Activated CD4-positive, alpha-beta T cell treated with anti-CD3 and anti-CD28 coated beads for 4 hours (primary cell): ENCODE measurements at places on chromosomes 5 and 9.
A peak's percentile ranks its signal among the peaks of the same experiment; 100 is the strongest.

- no peak for DNase-seq
These were observed 966.5 kb upstream of the DMAC1 start for GRCh38 chr9:8766096-8766495.

DNA sequence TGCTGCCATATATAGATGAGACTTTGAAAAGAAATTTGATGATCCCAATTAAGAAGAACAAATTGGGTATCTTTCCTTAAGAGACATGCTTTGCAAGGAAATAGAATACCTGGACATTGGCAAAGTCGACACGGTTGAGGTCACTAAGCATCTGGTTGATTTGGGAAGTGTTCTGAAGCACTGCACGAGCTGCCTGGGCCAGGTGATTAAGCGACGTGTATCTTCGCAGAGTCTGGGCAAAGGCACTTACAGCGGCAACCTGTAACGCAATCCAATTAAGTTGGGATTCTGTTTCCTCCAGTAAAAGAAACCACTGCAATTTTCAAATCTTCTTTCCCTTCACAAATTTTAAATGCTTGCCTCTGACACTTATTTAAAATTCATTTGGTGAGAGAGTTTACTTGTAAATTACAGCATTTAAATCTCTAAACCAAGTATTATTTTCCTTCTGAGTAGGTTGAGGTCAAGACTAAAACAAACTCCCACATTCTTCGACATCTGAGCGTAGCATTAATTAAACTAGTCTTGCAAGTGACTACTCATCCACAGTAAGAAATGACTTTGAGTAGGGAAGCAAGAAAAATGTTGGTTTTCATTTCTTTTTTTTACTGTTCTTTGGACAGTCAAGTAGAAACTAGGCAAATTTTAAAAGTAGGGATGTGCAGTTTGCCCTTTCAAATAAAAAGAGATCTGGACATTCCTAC, 262.8 kb downstream of the RFX3 start:
- DNase-seq, result no peak

- DNase-seq, result no peak
These were observed 5.2 kb downstream of the ANKDD1B start for GRCh38 chr5:75616371-75616881.

DNA sequence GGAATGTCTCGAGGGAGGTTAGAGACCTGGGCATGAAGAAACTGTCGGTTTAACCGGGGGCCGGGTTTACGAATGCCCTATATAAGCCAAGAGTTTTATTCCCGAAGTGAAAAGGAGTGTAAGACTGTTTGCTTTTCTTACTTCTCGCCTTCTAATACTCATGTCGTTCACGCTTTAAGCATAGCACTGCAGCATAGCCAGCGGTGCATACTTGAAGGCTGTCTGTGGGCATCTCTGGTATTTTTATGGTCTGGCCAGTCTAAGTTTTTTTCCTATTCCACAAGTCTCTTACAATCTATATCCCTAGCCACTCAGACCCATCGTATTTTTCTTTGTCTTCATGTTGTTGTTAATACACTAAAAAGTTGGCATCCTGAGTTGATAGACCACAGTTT, 1.2 kb downstream of the UHRF2 start:
- no peak for DNase-seq

- DNase-seq, result no peak
These were observed 214.6 kb upstream of the C9orf72 start for GRCh38 chr9:27787891-27788290.

DNA sequence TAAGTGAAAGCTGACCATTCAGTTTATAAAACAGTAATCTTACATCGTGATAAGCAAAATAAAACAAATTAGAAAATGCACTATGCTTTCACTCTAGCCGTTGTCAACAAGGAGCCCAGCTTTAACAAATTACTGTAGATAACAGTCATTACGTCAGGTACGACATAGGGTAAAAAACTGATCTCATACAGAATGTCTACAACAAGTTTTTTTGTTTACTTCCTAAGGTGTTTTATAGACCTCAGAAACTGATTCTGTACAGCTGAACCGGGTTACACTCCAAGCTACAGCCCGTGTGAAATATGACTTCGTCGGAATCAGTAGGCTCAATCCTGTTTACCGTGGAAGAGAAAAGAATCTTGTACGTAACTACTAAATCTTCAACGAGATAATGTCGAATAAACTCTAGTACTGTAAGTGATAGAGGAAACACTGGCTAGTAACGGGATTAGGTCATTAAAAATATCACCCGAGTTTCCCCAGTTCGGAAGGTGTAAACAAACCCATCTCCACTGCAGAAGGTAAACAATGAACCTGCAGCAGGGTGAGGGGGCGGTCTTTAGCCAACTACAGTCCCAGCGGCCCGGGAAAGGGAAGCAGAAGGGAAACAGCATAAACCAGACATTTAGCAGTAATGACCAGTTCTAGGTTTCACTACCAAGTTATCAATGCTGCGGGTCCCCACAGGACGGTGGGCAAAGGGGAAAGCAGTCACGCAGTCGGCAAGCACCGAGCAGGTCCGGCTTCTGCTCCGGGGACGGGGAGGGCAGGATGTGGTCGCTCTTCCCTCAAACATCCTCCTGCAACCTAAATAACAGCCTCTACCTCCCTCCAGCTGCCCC, 1.1 kb downstream of the RICTOR start:
- DNase-seq, result peak; percentile 45

- peak; percentile 82 for DNase-seq
These were observed 7.9 kb downstream of the AK1 start for GRCh38 chr9:127869310-127870152.

- no peak for DNase-seq
These were observed 2.9 kb upstream of the LPCAT1 start for GRCh38 chr5:1526681-1527131.

- DNase-seq, result no peak
These were observed 1.9 kb downstream of the DIPK1B start for GRCh38 chr9:136714096-136714892.

GRCh38 chr5:108078882-108079281, 303.0 kb downstream of the FBXL17 start:
- DNase-seq, result no peak

DNA sequence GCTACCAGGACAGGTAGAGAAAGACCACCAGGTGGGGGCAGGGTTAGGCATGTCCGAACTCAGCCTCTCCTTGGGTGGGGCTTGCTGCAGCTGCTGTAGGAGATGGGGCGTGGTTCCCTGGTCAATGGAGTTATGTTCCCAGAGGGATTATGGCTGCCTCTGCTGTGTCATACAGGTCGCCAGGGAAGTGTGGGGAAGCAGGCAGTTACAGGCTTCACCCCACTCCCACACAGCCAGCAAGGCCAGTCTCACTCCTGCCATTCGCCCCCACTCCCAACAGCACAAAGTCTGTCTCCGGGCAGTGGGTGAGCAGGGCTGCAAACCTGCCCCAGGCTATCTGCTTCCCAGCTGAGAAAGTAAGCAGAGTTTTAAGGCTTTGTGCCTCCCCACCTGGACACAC, 20.0 kb upstream of the CEP72 start:
- DNase-seq, result no peak

GRCh38 chr9:89008055-89008743, 16.9 kb downstream of the S1PR3 start:
- DNase-seq, result no peak

DNA sequence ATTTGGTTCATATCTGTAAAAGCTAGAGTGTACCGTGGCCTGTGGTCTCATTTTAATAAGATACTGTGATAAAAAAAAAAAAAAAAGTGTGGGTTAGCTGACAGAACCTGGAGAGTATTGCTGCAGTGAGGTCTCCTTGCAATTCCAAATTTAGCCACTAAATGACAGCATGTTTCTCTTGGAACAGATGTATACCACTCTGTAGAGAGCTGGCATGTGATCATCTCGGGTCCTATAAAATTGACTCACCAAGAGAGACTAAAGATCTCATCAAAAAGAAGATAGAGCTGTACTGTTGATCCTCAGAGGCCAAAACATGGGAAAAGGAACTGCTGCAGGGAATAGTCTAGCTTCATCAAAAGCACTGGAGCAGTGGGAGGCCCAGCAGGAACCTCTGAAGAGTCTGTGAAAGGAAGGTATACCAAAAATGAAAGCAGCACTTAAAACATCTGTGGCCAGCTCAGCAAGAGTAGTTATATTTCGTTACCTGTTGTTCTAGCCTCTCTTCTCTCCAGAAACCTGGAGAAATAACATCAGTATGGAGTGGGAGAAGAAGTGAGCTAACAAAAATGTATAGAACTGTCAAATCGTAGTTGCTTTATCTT, 826.8 kb downstream of the EFNA5 start:
- DNase-seq, result no peak

- no peak for DNase-seq
These were observed 230.5 kb downstream of the MAST4 start for GRCh38 chr5:66826696-66827095.

DNA sequence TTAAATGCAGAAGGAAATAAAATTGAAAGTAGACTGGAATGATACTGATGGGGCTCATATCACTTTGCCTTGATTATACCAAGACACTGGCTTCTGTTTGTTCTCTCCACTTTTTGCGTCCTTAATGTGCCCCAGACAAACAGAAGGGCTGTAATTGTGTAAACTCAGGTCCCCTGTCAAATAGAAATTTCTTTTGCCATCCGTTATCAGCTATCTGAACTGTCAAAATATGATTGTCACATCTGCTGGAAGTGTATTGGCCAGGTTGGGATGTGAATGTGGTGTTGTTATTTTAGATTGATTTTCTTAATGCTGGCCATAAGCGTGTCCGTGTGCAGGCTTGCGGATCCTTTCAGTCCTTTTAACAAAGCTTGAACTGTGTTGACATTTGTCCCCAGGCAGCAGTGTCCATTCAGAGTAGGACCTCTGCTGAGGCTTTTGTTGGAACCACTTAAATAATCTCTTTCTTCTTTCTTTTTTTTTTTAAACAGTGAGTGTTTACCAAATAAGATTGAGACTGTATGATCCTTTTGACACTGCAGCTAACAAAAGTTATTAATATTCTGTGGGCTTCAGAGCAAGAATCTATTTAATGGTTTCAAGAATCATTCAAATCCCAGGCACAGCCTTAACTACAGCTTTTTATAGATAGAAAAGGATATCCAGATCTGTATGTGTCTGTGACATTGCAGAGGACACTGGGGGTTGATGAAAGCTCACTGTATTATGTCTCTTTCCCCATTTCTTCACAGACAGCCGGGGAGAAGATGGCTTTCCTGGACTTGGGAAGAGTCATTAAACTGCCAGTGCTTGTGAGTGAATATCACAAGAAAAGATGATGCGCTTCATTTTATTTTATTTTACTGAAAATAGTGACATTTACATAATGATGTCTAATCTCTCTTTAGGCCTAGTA, 171.7 kb downstream of the ZNF608 start:
- DNase-seq, result no peak

GRCh38 chr9:9498846-9499245, 1114.0 kb downstream of the PTPRD start:
- DNase-seq, result no peak

- no peak for DNase-seq
These were observed 10.0 kb upstream of the FGF18 start for GRCh38 chr5:171409164-171410136.

GRCh38 chr9:36152741-36153438, 16.3 kb upstream of the CCIN start:
- DNase-seq, result no peak

GRCh38 chr5:137605411-137605810, 106.3 kb upstream of the SPOCK1 start:
- DNase-seq, result no peak

DNA sequence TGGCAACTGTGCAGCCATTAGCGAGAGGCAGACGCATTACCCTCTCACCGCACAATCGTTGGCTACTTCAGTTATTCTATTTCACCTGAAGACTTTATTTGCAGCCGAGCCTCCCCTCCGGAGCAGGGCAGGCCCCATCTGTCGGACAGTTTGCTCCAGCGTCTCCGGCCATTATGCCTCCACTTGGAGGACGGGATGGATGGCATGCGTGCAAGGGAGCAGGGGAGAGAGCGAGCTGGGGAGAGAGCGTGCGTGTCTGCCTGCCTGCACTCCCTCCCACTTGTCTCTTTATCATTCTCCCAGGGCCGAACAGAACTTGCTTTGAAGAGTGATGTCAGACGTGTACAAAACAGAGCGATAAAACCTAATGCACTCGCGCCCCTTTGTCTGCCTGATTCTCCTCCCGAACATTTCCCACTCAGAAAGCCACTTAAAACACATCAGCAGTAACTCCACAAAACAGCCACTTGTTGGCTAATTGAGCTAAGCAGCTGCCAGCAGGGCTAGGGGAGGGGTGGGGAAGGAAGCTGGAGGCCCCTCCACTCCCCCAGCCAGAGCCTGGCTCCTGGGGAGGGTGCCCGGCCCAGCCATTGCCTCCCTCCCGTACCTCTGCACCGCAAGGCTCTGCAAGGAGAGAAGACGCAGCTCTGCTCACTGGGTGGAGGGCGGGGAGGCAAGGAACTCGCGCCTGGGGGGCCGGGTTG, 43.4 kb upstream of the FUBP3 start:
- no peak for DNase-seq

DNA sequence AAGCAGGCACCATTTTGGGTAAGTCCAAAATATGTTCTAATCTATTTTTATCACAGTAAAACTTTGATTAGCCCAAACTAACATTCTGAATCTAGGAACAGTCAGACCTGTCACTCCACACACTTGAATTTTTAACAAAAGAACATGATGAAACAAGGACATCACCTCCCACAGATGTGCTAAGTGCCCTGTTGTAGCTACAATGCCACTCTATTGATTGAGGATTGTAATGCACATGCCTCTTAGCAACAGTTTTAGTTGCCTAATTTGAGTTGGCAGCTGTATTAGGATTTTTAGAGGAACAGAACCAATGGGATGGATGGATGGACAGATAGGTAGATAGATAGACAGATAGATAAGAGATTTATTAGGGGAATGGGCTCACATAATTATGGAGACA, 20.3 kb upstream of the RNF20 start:
- no peak for DNase-seq

DNA sequence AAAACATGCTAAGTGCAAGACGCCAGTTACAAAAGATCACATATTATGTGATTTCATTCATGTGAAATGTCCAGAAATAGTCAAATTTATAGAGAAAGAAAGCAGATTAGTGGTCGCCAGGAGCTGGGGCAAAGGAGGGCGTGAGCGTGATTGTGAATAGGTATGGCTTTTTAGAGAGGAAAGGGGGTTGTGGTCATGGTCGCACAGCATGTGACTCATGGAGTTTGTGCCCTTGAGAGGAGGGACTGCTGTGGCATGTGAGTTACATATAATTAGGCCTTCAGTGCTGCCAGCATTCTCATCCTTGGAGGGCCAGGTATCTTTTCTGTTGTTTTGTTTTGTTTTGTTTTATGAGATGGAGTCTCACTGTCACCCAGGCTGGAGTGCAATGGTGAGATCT, 21.2 kb upstream of the MARCHF6 start:
- no peak for DNase-seq

DNA sequence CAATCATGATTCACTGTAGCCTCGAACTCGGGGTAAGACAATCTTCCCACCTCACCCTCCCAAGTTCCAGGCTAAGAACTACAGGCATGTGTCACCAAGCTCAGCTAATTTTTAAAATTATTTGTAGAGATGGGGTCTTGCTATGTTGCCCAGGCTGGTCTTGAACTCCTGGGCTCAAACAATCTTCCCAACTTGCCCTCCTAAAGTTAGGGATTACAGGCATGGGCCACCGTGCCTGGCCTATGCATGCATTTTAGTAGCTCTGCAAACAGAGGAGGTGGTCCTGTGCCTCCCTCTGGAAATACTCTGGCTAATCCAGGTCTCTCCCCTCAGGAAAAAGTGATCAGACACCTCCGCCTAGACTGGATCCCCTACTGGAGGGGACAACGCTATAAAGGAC, 21.5 kb upstream of the TRIM14 start:
- no peak for DNase-seq

GRCh38 chr5:66840511-66841013, 244.4 kb downstream of the MAST4 start:
- no peak for DNase-seq

GRCh38 chr5:174796711-174797192, 72.4 kb downstream of the MSX2 start:
- DNase-seq, result no peak

GRCh38 chr5:1515921-1516571, 7.7 kb downstream of the LPCAT1 start:
- no peak for DNase-seq
